Fibroblast of lung (primary cell): ENCODE measurements at places on chromosomes 2 and 18. TPM values are rescaled to one million over a fixed set of nuclear protein-coding genes. Genes with fewer than 3 reads are reported as not detected.

The NETO1 gene
- 0.26 and 2.0 TPM in 2 replicates for total RNA-seq

The RNU2-63P gene
- total RNA-seq, result 46.0 and 268 TPM in 2 replicates

DNA sequence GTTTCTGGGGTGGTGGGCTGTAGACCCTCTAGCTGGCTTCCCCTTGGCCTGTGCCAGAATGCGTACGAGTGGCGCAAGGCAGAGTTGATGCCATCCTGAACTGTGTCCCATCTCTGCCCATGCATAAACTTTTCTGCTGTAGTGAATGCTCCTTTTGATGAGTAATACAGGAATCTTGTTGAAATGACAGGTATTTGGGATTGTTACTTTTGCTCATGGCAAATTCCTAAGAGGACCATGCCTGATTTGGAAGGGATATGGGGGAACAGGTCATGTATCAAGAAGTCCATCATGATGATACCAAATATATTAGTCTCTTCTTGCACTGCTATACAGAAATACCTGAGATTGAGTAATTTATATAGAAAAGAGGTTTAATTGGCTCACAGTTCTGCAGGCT lies 648.0 kb downstream of the SLC4A3 start:
- DNase-seq, result peak; percentile 69

GRCh38 chr2:150129921-150130575 lies 357.4 kb downstream of the RND3 start:
- DNase-seq, result no peak

GRCh38 chr18:46343931-46344372 lies 239.8 kb downstream of the HAUS1 start:
- no peak for DNase-seq

GRCh38 chr2:101361522-101361921 lies 25.8 kb downstream of the CREG2 start:
- DNase-seq, result no peak
